ENCODE measurements at places on chromosomes 2 and 18. TPM values are rescaled to one million over a fixed set of nuclear protein-coding genes. Genes with fewer than 3 reads are reported as not detected.

- no peak for DNase-seq
Observed at GRCh38 chr2:142991295-142991694, 113.8 kb downstream of the KYNU start.

DNA sequence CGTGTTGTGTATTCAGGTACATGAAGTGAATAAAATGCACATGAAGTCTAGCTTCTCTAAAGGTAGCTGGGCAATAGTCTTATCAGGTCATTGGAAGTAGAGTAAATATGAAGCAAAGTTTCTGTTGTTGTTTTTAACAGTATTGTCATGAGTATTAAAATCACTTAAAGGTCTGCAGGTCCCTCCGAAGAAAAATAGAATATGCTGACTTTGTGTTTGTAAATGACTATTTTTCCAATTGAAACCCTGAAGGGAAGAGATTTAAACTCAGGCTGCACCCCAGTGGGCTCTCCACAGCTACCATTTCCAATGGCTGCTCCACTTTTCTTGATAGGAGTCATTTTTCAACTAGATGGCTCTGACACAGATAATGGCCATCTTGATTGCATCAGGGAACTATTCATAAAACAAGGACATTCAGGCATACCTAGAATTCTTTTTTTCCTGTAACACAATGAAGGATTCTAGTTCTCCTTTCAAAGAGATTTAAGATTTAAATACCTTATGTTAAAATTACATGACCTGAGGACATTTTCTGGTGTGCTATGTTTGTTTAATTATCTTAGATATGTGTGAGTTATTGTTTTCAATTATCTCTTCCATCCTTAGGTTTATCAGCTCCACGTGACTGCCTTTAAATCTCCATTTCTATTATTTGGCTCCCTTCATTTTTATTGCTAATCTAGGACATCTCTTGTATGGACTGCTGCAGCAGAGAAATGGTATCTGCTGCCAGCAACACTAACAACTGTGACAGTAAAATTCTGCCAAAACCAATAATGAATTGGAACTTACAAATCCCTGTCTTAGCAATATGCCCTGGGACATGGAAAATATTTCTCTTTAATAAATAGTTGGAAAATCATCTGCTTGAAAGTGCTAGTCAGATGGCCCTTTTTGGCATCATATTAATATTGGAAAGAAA is 149.2 kb upstream of the NOSTRIN start:
- DNase-seq = no peak

DNA sequence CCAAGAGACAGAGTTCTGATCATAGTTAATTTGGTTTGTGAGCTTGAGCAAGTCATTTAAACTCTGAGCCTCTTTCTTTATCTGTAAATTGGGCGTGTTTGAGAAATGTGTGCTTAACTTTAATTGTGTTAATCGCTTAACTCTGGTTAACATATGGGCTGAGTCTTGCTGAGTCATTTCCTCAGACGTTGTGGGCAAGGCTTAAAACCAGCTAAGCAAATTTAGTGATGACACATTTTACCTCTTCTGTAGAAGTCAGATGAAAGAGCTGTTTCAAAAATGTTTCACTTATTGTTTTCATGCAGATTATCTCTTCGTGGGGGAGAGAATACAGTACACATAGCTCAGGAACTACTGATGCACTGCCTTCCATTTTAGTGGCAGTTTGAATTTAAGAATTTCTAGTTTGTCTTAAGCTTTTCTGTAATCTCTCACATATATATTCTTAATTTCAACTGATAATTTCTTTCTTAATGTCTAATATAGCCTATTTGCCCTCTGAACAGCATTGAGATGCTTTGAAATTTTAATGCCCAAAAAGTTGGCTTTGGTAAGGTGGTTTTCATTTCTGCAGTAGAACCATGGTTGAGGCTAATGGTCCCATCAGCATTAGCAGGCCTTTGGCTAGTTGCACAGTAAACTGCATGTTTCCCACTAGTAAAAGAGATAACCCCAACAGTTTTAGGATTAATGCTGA is 34.9 kb downstream of the RAB10 start:
- DNase-seq = no peak

- DNase-seq = no peak
Observed at GRCh38 chr2:236847538-236848263, 238.0 kb upstream of the COPS8 start.

The GKN2 gene
- not detected for polyA plus RNA-seq

The SH3RF3 gene
- 4.2 TPM for polyA plus RNA-seq

The KATNAL2 gene
- polyA plus RNA-seq = 9.4 TPM

The IL37 gene
- polyA plus RNA-seq = 0.24 TPM

Data from renal cortex interstitium (tissue), 15 donors.